Stimulated activated CD4-positive, alpha-beta T cell treated with anti-CD3 and anti-CD28 coated beads, Interleukin-1b, Interleukin-23, amount 100 ng/mL, for 48 hours (primary cell): ENCODE measurements at places on chromosomes 1 and 21.
A peak's percentile ranks its signal among the peaks of the same experiment; 100 is the strongest.

DNA sequence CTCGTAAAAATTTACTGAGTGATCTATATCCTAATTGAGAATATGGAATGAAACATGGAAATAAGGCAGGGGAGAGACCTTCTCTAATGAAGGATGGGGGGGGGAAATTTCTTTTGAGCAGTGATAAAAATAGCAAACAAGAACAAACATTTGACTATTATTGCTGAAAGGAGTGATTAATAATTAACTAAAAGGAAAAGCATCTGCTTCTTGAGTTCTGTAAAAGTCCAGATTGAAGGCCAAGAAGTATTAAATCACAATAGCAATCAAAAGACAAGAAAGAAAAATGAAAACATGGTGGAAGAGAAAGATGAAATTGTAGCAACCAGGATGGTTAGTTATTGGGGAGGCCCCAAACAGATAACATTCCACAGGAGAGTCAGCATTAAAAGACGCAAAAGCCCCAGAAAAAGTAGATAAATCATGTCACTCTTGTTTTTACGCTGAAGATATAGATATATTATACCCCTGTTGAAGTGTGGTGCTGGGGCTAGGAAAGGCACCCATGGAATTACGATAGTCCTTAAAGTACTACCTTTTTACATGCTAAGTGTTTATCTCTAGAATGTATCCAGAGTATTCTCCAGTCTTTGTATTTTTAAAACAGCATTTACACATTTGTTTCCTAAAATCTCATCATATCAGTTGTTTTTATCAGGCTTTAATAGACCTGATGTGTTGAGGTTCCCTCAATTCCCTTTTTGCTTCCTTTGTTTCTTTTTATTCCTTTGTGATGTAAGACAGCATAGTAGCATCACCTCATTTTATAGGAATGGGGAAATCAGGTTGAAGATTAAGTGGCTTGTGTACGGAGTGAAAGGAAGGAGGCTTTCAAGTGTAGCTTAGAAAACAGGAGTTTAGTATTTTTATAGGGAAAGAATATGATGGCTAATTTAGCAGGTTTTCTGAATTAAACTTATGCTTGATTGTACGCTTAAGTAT, 28.9 kb downstream of the DISP1 start:
- DNase-seq: no peak

DNA sequence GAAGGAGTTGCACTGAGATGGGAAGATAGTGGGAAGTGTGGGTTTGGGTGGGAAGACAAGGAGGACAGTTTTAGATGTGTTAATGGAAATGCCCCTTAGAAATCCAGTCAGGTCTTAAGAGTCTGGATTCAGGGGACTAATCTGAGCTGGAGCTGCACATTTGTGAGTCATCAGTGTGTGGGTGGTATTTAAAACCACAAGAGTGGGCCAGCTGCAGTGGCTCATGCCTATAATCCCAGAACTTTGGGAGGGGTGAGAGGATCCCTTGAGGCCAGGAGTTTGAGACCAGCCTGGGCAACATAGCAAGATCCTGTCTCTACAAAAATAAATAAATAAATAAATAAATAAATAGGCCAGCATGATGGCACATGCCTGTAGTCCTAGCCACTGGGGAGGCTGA, 40.9 kb upstream of the SLC6A9 start:
- no peak for DNase-seq

- DNase-seq: no peak
These were observed 125.2 kb downstream of the COQ8A start for GRCh38 chr1:227065311-227065710.

- no peak for DNase-seq
These were observed 178.3 kb downstream of the ZSCAN20 start for GRCh38 chr1:33650708-33651107.

DNA sequence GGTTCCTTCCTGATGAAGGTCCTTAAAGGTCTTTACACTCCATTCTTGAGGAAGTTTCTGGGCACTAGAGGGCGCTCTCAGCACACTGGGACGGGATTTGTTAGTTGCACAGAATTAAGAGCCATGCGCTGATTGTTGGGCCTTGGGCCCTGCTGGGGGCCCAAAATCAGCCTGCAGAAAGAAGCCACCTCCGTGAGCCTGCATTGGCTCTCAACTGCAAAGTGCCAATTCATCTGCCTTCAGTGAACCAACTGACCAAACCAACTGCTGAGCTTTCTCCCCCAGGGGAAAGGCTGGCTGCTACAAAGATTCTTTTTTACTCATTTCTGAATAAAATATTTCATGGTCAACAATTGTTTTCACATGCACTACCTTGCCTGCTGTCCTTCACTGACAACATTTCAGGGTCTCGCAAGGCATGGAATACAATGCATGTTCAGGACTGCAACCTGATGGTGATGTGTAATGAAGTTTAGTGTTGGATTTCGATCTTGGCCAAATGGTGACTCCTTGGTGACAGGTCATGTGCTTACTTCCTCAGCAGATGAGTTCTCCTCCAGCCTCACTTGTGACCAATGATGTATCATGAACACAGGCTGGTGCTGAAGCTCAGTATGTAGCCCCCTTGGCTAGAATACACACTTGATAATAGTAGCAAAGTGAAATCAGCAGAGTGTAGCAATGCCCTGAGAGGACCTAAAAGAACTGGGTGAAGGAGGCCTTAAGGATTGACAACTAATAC, 45.7 kb upstream of the PRDX6 start:
- DNase-seq: peak; percentile 85

DNA sequence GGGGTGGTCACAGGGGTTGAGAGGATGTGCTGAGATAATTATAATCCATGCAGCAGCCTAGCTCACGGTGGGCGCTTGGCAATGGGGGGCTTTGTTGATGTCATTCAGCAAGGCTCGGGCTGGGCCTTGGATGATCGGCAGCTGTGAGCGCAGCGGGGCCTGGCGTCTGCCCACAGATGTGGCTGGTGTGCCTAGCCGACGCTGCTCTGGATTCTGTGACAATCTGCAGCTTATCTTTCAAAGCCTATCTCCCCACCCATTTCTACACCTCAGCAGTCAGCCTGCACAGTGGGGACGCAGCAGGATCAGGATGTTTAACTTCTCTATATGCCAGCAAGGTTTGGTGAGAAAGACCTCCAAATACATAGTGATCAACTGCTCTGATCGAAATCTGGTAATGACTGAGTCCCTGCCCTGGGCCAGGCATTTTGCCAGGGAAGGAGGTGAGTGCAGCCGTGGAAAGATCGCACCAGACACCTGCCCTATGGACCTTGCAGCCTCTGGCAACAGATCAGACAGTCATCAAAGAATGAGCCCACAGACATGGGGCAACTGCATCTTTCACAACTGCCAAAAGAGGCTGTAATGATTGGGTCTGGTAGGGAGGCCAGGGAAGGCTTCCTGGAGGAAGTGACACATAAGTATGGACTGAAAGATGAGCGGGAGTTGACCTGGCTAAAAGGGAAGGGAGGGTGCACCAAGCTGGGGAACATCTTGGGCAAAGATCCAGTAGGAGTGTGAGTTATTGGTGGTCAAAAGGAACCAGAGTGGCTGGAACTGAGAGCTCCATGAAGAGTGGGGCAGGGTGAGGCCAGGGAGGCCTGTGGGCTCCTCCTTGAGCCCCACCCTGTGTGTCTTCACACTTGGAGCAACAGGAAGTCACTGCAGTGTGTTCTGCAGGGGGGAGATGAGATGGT, 35.3 kb downstream of the EPHB2 start:
- DNase-seq: no peak
